ENCODE measurements at places on chromosomes 12 and 14.
A peak's percentile ranks its signal among the peaks of the same experiment; 100 is the strongest.

- no peak overlapping the region for H3K27ac ChIP-seq
- peaks cover 9% of the 10 kb centered on the region for H3K4me1 ChIP-seq
- no peak for DNase-seq
Observed at GRCh38 chr12:128637642-128638606, 185.8 kb downstream of the SLC15A4 start.

DNA sequence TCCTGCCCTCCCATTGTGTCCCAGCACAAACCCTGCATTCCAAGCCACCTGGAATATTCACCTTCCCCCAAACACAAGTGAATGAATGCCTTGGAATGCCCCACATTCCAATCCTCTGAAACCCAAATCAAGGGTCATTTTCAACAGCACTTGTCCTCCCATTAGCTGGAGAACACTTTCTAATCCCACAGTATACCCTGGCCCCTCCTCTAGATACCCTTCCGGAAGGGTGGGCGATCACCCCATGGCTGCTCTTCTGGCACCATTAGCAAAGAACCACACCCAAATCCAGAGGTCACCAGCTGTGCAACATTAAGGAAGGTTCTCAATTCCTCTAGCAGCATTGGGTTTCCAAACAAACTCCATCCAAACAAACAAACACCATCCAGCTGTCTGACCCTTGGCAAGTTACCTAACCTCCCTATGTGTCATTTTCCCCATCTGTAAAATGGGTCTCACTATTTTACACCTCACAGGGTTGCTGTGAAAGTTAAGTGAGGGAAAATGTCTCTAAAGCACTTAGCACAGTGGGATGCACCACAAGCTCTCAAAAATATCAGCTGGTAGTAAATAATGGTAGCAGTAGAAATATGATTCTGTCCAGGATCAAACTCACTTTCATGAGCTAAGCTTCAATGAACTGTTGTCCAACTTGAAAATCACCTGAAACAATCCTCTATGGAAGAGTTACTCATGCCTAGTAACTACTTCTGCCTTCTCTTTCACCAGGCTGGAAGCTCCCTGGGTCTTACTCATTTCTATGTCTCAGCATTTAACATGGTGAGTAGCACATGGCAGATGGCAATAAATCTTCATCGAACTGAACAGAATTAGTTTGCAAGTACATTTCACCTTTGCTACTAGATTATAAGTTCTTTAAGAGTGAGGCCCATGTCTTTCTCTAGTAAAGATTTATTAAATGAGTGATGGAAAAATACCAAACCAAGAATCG is 5.3 kb downstream of the NUAK1 start:
- no peaks in the 10 kb centered on the region for H3K36me3 ChIP-seq
- DNase-seq = no peak
- peaks cover 44% of the 10 kb centered on the region for H3K4me1 ChIP-seq
- H3K4me3 ChIP-seq = no peak overlapping the region
- H3K27me3 ChIP-seq = no peaks in the 10 kb centered on the region

DNA sequence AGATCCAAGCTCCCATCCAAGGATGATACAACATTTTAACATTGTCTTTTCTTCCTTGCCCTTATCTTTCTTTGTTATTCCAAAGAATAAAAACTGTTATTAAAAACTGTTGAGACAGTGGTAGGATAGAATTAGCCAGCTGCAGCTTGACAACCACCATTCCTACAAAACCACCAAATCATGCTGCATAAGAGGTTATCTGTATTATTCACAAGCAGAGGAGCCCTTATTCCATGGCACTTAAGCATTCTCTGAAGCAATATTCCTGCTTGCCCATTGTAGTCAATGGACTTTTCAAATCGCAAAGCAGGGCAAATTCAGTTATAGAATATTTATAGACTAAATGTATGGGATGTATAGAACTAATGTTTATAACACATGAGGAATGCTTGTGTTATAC is 3.4 kb downstream of the ABCD2 start:
- no peaks in the 10 kb centered on the region for H3K36me3 ChIP-seq
- H3K4me1 ChIP-seq = peaks cover 1% of the 10 kb centered on the region
- no peak overlapping the region for H3K27ac ChIP-seq
- DNase-seq = no peak
- no peaks in the 10 kb centered on the region for H3K27me3 ChIP-seq

DNA sequence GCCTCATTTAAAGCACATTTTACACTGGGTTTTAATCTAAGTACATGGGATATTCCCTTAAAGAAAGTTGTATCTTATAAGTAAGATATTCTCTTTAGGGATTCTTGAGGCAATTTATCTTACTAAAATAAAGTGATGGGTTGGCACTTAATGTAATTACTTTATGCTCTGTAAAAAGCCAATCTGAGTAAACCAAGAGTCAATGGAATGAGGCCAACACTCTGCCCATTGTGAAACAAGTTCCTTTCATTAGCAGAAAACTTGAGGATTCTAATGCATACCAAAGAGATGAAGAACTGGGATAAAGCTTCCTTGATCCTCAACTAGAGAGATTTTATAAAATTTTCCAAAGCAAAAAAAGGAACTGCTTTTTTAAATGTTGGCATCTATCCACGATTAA is 121.2 kb downstream of the METTL25 start:
- no peak overlapping the region for H3K4me3 ChIP-seq
- no peaks in the 10 kb centered on the region for H3K27me3 ChIP-seq
- no peak overlapping the region for H3K27ac ChIP-seq
- H3K4me1 ChIP-seq = no peaks in the 10 kb centered on the region
- H3K36me3 ChIP-seq = no peaks in the 10 kb centered on the region

DNA sequence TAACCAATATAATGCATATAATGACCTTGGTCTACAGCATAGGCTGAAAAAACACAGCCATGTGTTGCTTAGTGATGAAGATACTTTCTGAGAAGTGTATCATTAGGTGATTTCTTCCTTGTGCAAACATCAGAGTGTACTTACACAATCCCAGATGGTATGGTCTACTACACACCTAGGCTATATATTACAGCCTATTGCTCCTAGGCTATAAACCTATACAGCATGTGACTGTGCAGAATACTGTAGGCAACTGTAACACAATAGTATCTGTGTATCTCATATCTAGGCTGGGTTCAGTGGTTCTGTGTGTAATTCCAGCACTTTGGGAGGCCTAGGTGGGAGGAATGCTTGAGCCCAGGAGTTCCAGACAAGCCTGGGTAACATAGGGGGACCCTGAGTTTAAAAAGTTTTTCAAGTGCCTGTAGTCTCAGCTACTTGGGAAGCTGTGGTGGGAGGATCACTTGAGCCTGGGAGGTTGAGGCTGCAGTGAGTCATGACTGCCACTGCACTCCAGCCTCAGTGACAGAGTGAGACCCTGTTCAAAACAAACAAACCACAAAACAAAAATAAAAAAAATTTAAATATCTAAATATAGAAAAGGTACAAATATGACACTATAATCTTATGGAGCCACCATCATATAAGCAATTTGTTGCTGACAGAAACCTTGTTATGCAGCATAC is 66.6 kb downstream of the GRIP1 start:
- H3K4me1 ChIP-seq = peaks cover 5% of the 10 kb centered on the region
- no peak overlapping the region for H3K4me3 ChIP-seq
- no peaks in the 10 kb centered on the region for H3K27me3 ChIP-seq
- no peak for DNase-seq
- H3K36me3 ChIP-seq = no peaks in the 10 kb centered on the region

- peak; percentile 57 for DNase-seq
- H3K36me3 ChIP-seq = no peaks in the 10 kb centered on the region
- H3K27me3 ChIP-seq = no peaks in the 10 kb centered on the region
- H3K4me3 ChIP-seq = no peak overlapping the region
Observed at GRCh38 chr12:40622246-40622838, 69.9 kb upstream of the CNTN1 start.

DNA sequence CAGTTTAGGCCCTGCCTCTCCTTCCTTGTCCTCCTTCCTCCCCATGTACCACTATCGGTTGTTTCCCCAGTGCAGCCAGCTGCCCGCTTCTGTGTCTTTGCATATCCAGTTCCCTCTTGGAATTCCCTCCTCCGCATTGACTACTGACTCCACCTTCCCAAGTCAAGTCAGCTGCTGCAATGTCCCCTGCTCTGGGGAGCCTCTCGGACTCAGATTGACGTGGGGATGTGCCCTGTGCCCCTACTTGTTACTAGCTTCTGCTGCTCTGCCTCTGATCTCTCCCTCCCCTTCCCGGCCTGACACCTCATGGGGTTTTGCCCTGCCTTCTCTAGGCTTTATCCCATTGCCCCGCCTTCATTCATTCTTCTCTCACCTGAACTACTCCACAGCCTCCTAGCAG is 2.1 kb upstream of the CD9 start:
- H3K4me1 ChIP-seq = peaks cover 13% of the 10 kb centered on the region
- peaks cover 55% of the 10 kb centered on the region for H3K27me3 ChIP-seq
- no peak overlapping the region for H3K4me3 ChIP-seq
- no peak for DNase-seq
- no peak overlapping the region for H3K27ac ChIP-seq

DNA sequence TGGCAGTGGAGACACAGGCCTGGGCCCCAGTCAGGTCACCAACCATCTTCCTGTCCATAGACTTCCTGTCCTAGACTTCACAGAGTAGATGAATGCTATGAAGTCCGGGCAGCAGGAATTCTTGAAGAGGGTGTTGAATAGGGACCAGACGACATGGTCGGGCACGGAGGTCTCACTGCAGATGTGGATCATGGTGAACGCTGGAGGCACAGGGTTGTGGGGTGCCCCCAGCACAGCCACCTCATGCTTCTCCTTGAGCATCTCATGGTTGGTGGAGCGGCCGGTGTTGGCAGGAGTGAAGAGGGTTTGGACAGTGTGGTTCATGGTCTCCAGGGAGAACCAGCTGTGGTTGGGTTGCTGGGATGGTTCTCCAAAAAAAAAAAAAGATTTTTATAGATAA is 55.8 kb upstream of the AMIGO2 start:
- peaks cover 4% of the 10 kb centered on the region for H3K36me3 ChIP-seq
- no peaks in the 10 kb centered on the region for H3K27me3 ChIP-seq
- H3K27ac ChIP-seq = no peak overlapping the region
- H3K4me3 ChIP-seq = peak overlapping the region; percentile 14
- DNase-seq = no peak

GRCh38 chr12:108285016-108285415 is 54.1 kb downstream of the CMKLR1 start:
- H3K36me3 ChIP-seq = no peaks in the 10 kb centered on the region
- no peaks in the 10 kb centered on the region for H3K27me3 ChIP-seq
- no peak for DNase-seq
- no peak overlapping the region for H3K4me3 ChIP-seq
- H3K4me1 ChIP-seq = no peaks in the 10 kb centered on the region
- no peak overlapping the region for H3K27ac ChIP-seq

- H3K4me1 ChIP-seq = no peaks in the 10 kb centered on the region
- no peak overlapping the region for H3K27ac ChIP-seq
- no peaks in the 10 kb centered on the region for H3K36me3 ChIP-seq
- no peak overlapping the region for H3K4me3 ChIP-seq
- H3K27me3 ChIP-seq = no peaks in the 10 kb centered on the region
Observed at GRCh38 chr14:45492876-45493275, 239.9 kb upstream of the MIS18BP1 start.

- H3K4me3 ChIP-seq = no peak overlapping the region
- H3K36me3 ChIP-seq = no peaks in the 10 kb centered on the region
- DNase-seq = peak; percentile 40
- no peak overlapping the region for H3K27ac ChIP-seq
- H3K27me3 ChIP-seq = no peaks in the 10 kb centered on the region
Observed at GRCh38 chr14:38405851-38406635, 150.2 kb upstream of the CLEC14A start.

GRCh38 chr12:27424631-27425230 is 21.8 kb upstream of the SMCO2 start:
- DNase-seq = no peak
- H3K27ac ChIP-seq = no peak overlapping the region
- no peak overlapping the region for H3K4me3 ChIP-seq
- no peaks in the 10 kb centered on the region for H3K4me1 ChIP-seq

DNA sequence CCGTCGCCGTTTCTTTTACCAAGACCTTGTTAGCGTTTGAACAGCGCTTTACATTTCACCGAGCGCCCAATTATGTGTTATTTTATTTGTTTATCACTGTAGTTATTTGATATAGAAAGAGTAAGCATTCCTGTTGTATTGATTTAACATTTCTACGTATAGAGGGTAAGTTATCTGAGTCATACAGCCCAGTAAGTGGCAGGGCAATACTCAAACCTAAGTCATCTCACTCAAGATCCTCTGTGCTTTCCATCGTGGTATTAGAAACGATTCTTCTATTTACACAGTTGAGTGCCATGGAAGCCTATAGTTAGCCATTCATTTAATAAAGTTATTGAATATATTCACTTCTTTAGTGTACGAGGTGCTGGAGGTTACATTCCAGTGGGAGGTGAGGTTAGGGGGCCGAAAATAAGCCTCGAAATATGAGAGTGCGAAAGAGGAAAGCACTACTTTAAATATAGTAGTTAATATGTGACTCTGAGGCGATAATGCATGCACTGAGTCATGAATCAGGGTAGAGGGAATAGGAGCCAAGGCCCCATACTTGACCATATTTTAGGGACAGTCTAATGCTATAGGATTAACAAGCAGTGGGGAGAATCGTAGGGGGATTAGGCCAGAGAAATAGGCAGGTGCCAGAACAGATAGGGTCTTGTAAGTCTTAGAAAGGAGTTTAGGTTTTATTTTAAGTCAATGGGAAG is 629 bp downstream of the RAD51AP1 start:
- H3K4me3 ChIP-seq = peak overlapping the region; percentile 74
- H3K36me3 ChIP-seq = peaks cover 51% of the 10 kb centered on the region
- DNase-seq = no peak
- H3K27ac ChIP-seq = no peak overlapping the region
- H3K27me3 ChIP-seq = no peaks in the 10 kb centered on the region

- DNase-seq = no peak
- no peak overlapping the region for H3K27ac ChIP-seq
- peaks cover 10% of the 10 kb centered on the region for H3K4me1 ChIP-seq
- H3K27me3 ChIP-seq = no peaks in the 10 kb centered on the region
- H3K36me3 ChIP-seq = no peaks in the 10 kb centered on the region
Observed at GRCh38 chr12:8031872-8032241, 659 bp upstream of the FOXJ2 start.

GRCh38 chr14:90715993-90716392 is 100.2 kb downstream of the TTC7B start:
- H3K27ac ChIP-seq = no peak overlapping the region
- no peaks in the 10 kb centered on the region for H3K36me3 ChIP-seq
- H3K27me3 ChIP-seq = no peaks in the 10 kb centered on the region
- no peak overlapping the region for H3K4me3 ChIP-seq
- peaks cover 1% of the 10 kb centered on the region for H3K4me1 ChIP-seq

GRCh38 chr14:77903221-77903620 is 103.3 kb downstream of the ADCK1 start:
- H3K4me1 ChIP-seq = peaks cover 5% of the 10 kb centered on the region
- no peak for DNase-seq
- no peaks in the 10 kb centered on the region for H3K27me3 ChIP-seq

DNA sequence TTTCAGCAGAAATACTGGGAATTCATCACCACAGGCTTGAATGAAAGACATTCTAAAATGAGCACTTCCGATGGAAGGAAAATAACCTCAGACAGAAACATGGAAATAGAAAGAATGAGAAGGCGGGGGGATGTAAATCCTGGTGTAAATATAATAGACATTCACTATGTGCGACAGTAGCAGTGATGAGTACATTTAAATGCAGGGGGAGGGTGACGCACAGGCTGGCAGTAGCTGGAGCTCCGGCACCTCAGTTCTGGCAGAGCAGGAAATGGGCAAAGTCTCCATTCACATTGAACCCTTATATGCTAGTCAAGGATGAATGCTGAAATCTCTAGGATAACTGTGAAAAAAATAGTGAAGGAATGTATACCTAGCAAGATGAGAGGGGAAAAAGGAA is 172.7 kb upstream of the C14orf180 start:
- H3K27ac ChIP-seq = no peak overlapping the region
- no peaks in the 10 kb centered on the region for H3K36me3 ChIP-seq
- H3K4me3 ChIP-seq = no peak overlapping the region

GRCh38 chr12:62737615-62738014 is 197.3 kb downstream of the PPM1H start:
- no peak overlapping the region for H3K4me3 ChIP-seq
- no peak for DNase-seq
- H3K27ac ChIP-seq = no peak overlapping the region
- peaks cover 7% of the 10 kb centered on the region for H3K4me1 ChIP-seq
